NCI-H460 (cell line): ENCODE measurements at places on chromosomes 6 and 20. TPM values are rescaled to one million over a fixed set of nuclear protein-coding genes. Genes with fewer than 3 reads are reported as not detected.

The EFCAB8 gene
- not detected in 2 replicates for total RNA-seq

DNA sequence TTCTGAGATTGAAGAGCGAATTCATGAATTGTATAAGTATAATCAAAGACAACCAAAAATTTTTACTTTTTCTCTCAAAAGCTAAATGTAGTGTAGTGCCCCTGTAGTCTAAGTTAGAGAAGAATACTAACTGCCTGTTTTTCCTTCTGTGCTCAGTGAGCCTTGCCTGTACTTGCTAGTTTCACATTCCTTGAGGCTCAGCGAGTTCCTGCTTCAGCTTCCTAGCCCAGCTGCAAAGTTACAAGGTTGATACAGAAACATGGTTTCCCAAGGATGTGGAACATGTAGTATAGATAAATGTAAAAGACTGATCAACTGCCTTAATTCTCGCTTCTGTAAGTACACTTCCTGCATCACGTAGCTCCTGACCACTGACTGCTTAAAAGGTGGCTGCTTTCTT lies 33.1 kb upstream of the SEC63 start:
- no peak for DNase-seq

GRCh38 chr20:45833883-45834796 lies 541 bp downstream of the SNX21 start:
- DNase-seq: peak; percentile 47

DNA sequence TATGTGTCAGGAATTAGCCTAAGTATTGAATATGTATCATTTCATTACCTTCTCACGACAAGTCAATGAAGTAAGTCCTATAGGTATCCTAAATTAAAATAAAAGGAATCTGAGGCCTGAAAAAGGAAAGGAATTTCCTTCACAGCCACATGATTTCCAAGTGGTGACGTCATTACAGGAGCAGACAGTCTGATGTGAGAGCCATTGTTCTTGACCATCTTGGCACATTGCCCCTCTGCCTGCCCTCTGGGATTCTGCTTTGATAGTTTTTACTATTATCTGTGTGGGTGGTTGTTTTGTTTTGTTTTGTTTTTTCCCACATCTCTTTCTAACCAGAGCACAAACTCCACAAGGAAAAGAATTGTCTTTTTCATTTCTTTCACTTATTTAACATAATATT lies 219.8 kb upstream of the UFL1 start:
- DNase-seq: no peak

The CPXM1 gene
- not detected in 2 replicates for total RNA-seq

GRCh38 chr20:47067776-47068175 lies 173.1 kb downstream of the EYA2 start:
- DNase-seq: no peak

The SAMD3 gene
- not detected in 2 replicates for total RNA-seq

The SPAG4 gene
- 21.2 and 30.7 TPM in 2 replicates for total RNA-seq

The IRAK1BP1 gene
- total RNA-seq: 11.3 and 12.2 TPM in 2 replicates

The TBX18 gene
- total RNA-seq: 7.8 and 11.8 TPM in 2 replicates

GRCh38 chr6:114108119-114109002 lies 137.4 kb upstream of the HDAC2 start:
- peak; percentile 50 for DNase-seq

The ZSCAN26 gene
- total RNA-seq: 10.6 and 11.0 TPM in 2 replicates

- DNase-seq: no peak
These were observed 154.3 kb downstream of the ESR1 start for GRCh38 chr6:151961809-151962208.

GRCh38 chr20:34951652-34952051 lies 4.0 kb downstream of the GSS start:
- no peak for DNase-seq

DNA sequence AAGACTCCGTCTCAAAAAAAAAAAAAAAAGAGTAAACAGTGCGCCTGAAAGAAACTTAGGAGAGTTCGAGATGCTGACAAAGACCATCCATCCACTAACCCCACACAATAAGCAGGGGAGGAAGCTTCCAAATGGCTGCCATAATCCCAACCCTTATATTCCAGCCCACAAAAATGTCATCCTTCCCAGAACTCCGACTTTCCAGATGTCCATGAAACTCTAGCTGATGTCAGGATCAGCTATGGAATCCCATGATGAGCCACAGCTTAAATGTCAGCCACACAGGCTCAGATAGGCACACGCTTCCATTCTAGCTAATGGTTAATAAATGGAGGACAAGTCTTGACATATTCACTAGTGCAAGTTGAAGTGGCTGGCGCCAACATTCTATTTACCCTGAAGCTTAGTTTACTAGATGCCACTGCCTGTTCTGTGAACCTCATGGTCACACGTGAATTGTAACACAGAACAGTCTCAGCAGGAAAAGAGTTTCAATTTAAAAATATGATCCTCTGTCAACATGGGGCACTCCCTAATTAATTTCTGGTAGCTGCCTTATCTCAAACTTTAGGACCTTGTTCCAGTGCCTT lies 75.5 kb downstream of the FOXF2 start:
- DNase-seq: no peak

The SYCP2L gene
- 12.2 and 13.3 TPM in 2 replicates for total RNA-seq

DNA sequence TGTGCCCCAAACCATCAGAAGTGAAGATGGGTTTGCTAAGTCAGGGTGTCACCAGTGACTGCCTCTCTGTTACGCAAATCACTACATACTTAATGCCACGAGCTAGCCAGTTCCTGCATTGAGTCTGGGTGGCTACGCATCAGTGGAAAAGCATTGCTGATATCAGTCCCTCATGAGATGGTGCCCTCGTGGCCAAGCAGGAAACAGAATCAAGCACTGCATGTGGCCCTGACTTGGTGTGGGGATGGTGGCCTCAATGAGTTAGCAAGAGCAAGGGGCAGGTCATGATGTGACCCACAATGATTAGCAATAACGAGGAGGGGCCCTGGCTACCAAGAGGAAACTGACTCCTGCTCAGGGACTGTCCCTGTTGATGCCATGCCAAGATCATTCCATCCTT lies 51.6 kb upstream of the FNDC1 start:
- DNase-seq: no peak

GRCh38 chr6:35914536-35914935 lies 6.4 kb downstream of the SRPK1 start:
- no peak for DNase-seq

The NKAIN2 gene
- total RNA-seq: 3.7 and 4.0 TPM in 2 replicates

DNA sequence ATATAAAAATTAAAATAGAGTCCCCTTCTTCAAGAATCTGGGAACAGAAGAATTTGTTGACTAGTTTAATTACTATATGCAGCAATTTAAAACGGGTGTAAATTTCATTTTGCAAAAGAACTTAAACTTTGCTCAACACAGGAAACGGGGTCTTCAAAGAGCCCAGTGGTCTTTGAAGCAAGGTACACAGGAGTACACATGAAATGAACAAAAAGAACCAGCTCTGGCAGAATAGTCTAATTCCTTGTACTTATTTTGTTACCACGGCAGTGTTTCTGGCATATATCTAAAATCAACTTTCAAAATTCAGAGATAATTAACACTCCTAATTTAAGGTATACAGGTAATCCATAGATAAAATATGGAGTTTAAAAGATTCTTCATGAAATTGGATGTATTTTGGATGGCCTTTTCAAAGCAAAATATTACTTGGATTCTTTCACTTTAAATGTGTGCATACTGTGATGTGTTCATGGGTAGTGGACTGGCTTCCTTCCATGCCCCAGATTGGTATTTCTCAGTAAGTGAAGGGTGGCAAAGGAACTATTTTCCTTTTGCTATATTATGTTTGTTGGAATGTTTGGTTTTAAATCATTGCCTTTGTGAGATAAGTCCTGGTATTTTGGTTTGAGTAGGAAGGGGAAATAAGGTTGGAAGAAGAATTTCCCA lies 96.8 kb upstream of the THEMIS start:
- DNase-seq: no peak

The TMEM14A gene
- 14.4 and 18.6 TPM in 2 replicates for total RNA-seq

DNA sequence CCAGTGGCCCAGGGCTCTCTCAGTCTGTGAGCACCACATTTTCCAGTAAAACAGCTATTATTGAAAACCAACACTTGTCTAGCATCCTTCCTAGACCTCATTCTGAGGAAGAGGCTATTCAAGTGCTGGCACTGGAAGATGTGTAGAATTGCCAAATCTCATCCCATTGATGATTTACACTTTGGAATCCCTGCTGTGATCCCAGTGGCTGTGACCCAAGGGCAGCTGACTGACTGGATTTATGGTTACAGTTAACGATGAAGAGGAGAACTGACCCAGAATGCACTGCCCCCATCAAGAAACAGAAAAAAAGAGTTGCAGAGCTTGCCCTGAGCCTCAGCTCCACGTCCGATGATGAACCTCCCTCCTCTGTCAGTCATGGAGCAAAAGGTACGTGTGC lies 2.4 kb downstream of the CMTR1 start:
- DNase-seq: no peak

DNA sequence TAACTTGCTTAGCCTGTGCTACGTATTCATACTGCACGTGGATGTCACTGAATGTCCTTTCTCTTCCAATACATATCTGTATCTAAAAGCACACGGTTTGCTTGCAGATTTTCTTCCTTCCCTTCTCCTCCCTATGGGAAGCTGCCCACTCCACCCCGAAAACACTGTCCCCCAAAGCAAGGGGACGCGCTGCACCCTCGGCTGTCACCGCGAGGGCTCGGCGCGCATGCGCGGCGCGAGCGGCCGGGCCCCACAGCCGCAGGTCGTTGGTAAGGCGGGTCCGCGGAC lies 659 bp downstream of the TMX4 start:
- peak; percentile 48 for DNase-seq

The STMN3 gene
- total RNA-seq: 1.8 and 2.5 TPM in 2 replicates

- DNase-seq: no peak
These were observed 400.3 kb upstream of the SASH1 start for GRCh38 chr6:147942363-147942762.

The CCM2L gene
- not detected in 2 replicates for total RNA-seq

DNA sequence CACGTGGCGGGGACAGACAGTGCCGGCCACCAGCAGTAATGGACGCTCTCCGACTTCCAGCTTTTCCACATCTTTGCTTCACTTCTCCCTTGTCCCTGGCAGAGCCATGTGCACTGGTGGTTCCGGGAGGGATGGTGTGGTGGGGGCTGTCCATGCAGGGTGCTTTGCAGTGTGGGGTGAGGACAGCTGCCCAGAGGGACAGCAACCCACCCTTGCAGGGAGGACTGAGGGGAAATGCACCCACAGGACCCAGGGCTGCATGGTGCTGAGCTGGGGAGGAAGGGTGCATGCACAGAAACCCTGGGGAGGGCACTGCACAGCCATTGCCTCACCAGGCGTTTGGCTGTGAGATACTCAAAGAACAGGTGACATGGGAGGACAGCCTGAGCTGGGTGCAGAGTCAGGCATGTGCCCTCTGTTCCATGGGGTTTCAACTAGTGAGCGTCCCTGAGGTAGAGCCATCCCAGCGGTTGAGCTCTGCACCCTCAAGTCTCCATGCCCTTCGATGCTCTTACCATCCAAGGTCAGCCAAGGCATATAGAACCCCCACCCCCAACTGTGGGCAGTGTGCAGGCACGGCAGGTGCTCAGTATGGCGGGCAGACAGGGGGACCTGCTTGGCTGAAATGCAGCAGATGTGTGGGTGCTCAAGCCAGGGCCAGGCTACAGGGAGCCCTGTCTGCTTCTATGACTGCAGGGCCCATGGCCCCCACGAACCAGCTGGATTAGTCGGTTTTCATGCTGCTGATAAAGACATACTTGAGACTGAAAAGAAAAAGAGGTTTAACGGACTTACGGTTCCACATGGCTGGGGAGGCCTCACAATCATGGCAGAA lies 239.7 kb downstream of the TTLL2 start:
- no peak for DNase-seq

The CLVS2 gene
- not detected in 2 replicates for total RNA-seq

The ADA gene
- total RNA-seq: 5.2 and 7.2 TPM in 2 replicates

- DNase-seq: no peak
These were observed 176.8 kb downstream of the VEGFA start for GRCh38 chr6:43946641-43947363.

GRCh38 chr6:156866220-156867015 lies 89.2 kb downstream of the ARID1B start:
- no peak for DNase-seq

DNA sequence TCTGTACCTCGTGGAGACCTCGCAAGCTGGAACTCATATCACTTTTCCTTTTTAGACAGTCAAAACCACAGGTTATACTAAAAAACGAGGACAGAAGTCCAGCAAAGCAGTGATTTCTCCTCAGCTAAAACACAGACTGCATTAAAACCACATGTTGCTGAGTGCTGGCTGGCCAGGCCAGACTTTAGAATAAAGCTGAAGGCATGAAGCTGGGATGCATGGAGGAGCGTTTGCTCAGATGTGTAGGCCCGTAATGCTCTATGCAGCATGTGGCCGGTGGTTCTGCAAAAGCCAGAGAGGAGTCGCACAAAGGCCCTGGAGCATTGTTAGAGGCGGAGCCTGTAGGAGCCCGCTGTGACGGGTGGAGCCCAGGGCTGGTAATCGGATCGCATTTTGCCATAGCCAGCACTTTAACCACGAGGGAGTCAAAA lies 83.6 kb downstream of the SMOC2 start:
- DNase-seq: no peak

The GUCA1A gene
- total RNA-seq: not detected in 2 replicates

- no peak for DNase-seq
These were observed 63.8 kb upstream of the RALY start for GRCh38 chr20:33929917-33930316.

DNA sequence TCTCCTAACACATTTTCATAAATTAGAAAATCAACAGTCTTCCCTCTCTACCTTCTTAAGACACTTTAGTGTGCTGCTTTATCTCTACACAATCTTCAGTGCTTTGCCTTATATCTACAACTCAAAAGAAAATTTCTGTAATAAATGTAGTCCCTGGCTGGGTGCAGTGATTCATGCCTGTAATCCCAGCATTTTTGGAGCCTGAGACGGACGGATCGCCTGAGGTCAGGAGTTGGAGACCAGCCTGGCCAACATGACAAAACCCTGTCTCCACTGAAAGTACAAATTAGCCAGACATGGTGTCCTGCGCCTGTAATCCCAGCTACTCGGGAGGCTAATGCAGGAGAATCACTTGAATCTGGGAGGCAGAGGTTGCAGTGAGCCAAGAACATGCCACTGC lies 9.7 kb upstream of the EDN1 start:
- DNase-seq: no peak

GRCh38 chr6:170131351-170131750 lies 159.5 kb downstream of the DLL1 start:
- DNase-seq: no peak

The GSTA3 gene
- total RNA-seq: not detected in 2 replicates

The NKAIN4 gene
- not detected in 2 replicates for total RNA-seq

GRCh38 chr20:23644164-23644563 lies 6.4 kb upstream of the CST3 start:
- no peak for DNase-seq

GRCh38 chr6:136740050-136740974 lies 52.0 kb downstream of the MAP3K5 start:
- DNase-seq: no peak
